Stimulated activated CD4-positive, alpha-beta T cell treated with anti-CD3 and anti-CD28 coated beads, Interleukin-4, amount 100 ng/mL, for 4 hours (primary cell): ENCODE measurements at places on chromosomes 5 and 9.

- DNase-seq = no peak
Measured at GRCh38 chr9:137049544-137050449, 3.8 kb upstream of the NPDC1 start.

DNA sequence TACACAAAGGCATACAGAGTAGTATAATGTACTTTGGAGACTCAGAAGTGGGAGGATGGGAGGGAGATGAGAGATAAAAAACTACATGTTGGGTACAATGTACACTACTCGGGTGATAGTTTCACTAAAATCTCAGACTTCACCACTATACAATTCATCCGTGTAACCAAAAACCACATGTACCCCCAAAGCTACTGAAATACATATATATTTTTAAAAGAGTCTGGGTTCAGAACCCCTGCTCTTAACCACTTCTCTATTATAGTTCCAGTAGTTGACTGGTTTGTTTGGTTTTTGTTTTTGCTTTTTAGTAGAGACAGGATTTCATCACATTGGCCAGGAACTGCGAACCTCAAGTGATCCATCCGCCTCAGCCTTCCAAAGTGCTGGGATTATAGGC is 22.6 kb downstream of the SGTB start:
- no peak for DNase-seq

DNA sequence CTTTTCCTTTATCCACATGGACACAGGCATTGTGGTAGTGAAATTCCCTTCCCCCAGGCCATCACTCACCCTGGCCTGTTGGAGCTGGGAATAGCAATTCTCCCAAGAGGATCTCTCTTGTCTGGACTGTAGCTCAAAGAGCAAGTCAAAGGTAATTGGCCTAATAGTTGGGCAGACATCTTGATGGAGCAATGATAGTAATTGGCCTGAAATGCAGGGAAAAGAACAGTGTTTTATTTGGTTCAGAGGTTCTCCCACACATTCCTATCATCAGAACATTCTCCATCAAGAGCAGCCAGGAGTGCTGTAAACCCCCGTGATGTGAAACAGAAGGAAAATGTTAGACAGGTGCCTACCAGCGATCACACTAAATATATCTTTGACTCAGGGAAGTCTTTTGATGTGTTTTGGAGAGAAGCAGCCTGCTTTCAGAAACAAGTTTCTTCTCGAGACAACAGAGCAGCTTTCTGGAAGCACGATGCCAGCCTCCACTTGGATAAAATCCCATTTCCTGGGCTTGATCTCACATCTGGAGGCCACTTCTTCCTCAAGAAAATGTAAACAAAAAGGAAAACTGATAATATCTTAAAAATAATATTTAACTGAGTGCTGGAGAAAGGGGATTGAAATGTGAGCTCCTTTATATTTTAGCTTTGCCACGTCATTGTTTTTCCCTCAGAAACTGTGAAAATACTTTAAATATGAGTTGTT is 198.1 kb upstream of the WWC1 start:
- DNase-seq = no peak

DNA sequence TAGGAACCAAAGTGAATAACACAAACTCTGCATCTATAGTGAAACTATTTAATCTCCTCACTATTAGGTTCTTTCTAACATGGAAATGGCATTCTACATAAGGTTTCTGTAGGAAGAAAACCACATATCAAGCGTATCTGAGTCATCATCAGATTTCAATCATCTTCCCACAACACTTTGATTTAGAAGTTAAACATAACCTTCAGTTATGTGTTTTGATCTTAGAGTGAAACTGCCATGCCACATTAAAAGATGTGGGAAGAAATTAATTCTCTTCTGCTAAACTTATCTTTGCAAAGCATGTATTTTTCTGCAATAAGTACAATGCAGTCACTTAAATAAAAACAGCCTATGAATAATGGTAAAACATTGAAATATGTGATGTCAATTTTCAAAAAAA is 55.0 kb downstream of the MEF2C start:
- DNase-seq = no peak

- DNase-seq = no peak
Measured at GRCh38 chr5:58040044-58040443, 419.8 kb downstream of the PLK2 start.

GRCh38 chr9:81716409-81716808 is 27.1 kb upstream of the TLE1 start:
- no peak for DNase-seq

GRCh38 chr5:6868575-6869215 is 155.5 kb downstream of the TENT4A start:
- DNase-seq = no peak

DNA sequence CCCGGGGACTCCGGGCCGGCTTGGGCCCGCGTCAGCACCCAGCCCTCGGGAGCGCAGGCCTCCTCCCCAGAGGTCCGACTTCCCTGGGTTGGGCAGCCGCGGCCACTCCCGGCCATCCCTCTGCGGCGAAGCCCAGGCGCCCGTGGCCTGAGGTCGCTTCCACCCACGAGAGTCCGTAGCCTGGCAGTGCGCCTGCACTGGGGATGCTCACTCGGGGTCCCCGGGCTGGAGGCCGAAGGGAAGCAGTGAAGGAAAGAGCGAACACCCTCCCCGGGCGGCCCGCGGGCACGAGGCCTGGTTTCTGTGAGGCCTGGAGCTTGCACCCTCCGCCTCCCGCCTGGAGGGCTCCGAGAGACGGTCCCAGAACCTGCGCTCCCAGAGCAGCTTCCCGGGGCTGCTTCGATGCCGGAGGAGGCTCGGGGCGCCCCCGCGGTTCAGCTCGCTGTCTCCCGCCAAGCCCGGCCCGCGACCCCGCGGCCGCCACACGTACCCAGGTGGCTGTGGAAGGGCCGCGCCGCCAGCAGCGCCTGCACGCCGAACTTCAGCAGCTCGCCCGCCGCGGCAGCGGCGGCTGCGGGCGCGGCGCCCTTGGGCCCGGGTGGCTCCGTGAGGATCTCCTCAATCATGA is 607 bp downstream of the BARX1 start:
- no peak for DNase-seq

GRCh38 chr5:130762031-130762430 is 403.0 kb downstream of the HINT1 start:
- no peak for DNase-seq

DNA sequence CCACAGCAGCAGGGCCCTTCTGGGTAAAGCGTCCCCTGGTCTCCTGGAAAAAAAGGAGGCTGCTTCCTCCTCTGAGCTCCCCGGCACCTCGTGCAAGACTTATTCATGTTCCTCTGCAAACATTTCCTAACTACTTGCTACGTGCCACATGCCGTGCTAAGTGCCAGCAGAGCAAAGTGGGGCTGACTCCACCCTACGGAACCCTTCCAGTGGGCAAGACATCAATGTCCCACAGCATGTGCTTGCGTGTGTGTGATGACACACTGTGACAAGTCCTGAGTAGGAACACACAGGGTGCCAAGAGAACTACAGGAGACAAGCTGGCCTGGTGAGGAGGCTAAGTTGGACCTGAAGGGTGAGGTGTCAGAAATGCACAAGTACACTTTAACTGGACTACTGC is 57.4 kb downstream of the SEMA4D start:
- peak; percentile 50 for DNase-seq

DNA sequence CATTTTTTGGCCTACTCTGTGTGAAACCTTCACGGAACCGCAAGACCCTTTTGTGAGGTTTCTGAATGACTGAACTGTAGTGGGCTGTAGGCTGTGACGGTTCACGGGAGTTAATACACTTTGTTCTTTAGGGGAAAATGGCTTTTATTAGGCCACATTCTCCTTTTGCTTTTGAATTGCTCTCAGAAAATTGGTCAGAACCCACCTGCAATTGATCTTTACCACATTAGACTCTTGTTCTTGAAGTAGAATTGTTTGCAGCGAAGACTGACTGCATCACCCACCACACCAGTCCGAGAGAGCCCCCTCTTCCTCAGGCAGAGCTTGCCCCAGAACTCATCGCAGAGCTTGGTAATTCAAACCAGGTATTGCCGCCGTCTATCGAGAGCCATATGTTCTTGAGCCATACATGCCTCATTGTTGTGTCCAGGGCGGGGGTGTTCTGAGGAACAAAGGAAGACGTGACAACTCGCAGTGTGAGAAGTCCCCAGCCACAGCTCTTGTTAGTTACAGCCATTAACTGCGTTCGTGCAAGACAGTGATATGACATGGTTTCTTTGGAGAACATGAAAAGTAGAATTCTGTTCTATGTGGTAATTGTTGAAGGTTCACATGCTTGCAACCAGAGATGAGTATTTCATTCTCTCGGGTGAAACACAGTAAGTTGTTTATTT is 166.4 kb upstream of the OTULINL start:
- no peak for DNase-seq

DNA sequence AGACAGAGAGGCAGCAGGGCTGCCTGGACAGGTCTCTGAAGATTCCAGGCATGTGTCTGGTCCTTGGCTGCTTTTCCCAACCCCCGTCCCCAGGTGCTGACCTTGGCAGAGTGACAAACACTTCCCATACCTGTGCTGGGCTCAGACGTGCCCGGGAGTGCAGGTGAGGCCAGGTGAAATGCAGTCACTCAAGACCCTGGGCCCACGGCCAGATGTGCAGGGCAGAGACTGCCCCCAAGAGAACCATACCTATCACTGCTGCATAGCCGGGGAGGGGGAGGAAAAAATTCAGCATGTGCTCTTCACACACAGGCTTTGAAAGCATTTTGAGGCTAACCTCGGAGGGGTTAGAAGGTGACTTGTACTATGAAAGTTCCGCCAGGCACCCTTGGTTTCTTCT is 22.6 kb downstream of the CCNJL start:
- DNase-seq = no peak

DNA sequence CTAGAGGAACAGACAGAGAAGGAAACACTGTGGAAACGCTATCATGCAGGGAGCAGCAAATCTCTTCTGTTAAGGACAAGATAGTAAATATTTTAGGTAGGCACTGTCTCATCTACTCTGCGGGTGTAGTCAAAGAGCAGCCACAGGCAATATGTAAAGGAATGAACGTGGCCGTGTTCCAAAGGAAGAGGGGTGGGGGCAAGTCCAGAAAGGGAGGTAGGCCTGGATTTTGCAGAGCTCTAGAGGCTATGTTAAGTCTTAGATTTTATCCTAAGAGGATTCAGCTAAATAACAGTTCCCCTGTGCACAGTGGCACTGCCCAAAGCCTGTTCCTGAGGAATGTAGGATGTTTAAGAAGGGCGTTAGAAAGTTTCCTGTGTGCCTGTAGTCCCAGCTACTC is 161.6 kb downstream of the ACTL7B start:
- DNase-seq = no peak

DNA sequence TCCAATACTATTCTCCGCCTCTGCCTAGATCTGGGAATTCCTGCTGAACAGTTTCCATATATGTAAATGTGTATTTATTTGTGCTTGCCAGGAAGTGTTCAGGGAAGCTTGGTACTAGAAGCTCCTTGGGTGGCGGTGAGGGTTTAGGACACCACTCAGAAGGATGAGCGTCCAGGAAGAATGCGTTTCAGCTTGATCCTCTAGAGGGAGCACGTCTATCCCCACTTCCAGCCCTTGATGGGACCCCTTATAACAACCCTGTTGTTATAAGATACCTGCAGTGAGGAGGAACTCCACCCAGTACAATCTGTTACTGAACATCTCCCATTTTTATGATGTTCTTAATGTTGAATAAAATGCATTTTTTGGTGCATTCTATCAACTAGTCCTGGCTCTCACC is 88.9 kb downstream of the CYFIP2 start:
- DNase-seq = no peak

DNA sequence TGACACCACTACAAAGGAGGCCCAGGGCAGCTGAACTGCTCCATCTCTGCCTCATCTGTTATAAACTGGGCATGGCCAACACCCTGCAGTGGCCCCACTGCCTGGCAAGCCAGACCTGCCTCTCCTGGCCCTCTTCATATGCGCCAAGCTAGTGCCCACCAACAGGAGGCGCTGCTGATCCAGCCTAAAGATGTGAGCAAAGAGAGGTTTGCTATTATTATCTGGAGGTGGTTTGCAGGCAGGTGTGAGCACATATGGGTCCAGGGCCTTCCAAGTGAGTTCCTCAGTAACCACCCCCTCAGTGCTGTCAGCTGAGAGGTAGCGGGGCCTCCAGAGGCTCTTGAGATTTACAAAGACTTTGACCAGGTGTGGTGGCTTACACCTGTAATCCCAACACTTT is 232.2 kb downstream of the SYK start:
- peak; percentile 71 for DNase-seq

DNA sequence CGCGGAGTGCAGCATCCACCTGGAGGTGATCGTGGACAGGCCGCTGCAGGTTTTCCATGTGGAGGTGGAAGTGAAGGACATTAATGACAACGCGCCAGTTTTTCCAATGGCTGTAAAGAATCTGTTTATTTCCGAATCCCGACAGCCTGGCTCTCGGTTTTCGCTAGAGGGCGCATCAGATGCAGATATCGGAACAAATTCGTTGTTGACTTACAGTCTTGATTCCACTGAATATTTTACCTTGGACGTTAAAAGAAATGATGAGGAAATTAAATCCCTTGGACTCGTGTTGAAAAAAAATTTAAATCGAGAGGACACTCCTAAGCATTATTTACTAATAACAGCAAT is 611 bp downstream of the PCDHA3 start:
- no peak for DNase-seq

DNA sequence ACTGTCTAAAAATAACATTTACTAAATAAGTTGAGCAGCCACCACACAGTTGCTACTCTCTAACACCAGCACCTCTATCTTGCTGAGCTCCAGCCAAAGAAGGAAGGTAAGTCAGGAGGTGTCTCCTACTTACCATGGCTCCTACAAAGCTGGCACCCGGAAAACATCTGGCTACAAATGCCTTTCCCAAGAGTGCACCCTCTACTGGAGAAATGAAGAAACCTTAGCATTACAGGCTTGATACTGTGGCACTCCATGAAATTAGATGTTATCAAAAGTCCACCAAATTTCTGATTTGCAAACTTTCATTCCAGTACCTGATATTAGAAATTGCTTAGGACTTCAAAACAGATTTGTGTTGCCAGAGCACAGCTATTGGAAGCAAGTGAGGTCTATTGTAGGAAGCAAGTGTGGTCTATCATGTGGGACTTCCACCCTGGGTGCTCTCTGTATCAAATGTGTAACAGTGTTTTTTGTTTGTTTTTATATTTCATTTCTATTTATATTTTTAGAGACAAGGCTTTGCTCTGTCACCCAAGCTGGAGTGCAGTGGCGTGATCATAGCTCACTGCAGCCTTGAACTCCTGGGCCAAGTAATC is 25.7 kb upstream of the RFK start:
- no peak for DNase-seq

DNA sequence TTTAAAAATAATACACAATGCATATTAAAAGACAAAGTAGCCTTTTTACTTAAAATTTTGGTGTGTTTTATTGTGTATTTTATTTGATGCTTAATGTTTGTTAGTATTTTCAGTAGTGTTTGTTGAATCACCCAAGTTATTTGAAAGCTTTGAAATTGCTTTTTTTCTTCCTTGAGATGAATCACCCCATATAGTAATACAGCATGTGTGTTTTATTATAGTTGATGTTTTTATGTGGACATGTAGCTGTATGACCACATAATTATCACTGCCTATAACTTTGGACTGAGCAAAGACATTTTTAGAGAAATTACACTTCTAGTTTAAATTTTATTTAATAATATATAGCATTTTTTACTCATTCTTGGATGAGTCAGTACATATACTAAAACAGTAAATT is 18.0 kb downstream of the FAM174A start:
- no peak for DNase-seq

GRCh38 chr5:141326088-141326854 is 4.0 kb upstream of the PCDHGA1 start:
- peak; percentile 65 for DNase-seq
